ENCODE measurements at places on chromosomes 7 and 10. TPM values are rescaled to one million over a fixed set of nuclear protein-coding genes. Genes with fewer than 3 reads are reported as not detected.
A peak's percentile ranks its signal among the peaks of the same experiment; 100 is the strongest.

DNA sequence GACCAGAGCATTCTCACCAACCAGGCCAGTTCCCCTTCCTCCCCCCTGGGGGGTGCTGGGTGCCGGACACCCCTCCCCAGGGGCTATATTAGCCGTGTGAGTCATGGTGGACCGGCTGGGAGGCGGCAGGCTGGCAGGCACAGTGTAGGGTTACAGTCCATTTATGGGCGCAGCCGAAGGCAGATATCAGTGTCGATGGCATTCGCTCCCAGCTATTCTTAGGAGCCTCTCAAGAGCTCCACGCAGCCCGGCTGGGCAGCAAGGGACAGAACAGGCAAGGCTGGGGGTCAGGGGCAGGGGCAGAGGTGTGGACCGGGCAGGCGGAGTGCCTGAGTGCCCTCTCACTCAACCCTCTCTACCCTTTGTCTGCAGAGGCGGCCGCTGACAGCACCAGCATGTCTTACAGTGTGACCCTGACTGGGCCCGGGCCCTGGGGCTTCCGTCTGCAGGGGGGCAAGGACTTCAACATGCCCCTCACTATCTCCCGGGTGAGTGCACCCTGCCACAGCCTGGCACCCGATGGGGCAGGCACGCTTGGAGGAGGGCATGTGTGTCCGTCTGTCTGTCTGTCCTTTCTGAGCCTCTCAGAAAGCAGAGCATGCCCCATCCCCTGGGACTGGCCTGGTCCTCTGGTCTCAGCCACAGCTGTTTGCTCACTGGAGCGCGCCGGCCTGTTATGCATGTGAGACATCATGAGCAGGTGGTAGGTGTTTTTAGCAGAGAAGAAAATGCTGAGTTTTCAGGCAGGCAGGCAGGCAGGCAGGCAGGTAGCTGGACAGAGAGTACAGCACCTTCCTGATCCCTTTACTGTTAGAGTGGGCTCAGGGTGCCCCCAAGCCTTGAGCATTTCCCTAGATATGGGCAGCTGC, at the start of gene LDB3:
LDB3 (plus strand) TSS at position 215 of the 869 bp plus-strand sequence; CDS start at position 396, 181 bp downstream.
- H3K4me3 ChIP-seq = peak within 1 kb of the TSS; percentile 52
- DNase-seq = no peak
- H3K27ac ChIP-seq = peak within 1 kb of the TSS; percentile 86
- H3K36me3 ChIP-seq = no peaks in the 10 kb centered on the region
- no peaks in the 10 kb centered on the region for H3K27me3 ChIP-seq

Gene MKX
- 19.2 TPM for total RNA-seq

Gene PNLIPRP2
- not detected for total RNA-seq

- no peaks in the 10 kb centered on the region for H3K4me1 ChIP-seq
- H3K27ac ChIP-seq = no peak overlapping the region
- DNase-seq = no peak
- no peak overlapping the region for H3K4me3 ChIP-seq
- H3K27me3 ChIP-seq = no peaks in the 10 kb centered on the region
Measured at GRCh38 chr10:24128066-24128730, 80.7 kb upstream of the KIAA1217 start.

Gene ANKRD2
- total RNA-seq = 1.6 TPM

Gene AKR1C8
- total RNA-seq = not detected

DNA sequence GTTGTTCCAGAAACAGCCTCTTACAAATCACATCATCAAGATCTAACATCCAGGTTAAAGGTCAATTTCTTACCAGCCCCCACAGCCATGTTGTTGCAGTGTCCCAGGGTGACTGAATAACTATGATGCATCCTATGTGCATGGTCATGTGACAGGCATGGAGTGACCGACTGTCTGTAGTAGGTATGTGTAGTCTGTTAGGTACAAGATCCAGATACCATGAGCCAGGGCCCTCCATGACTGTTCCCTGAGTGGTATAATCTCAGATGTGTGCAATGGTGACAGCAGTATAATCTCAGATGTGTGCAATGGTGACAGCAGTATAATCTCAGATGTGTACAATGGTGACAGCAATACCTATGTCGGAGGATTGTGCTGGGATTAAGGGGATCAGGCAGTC, 8.8 kb downstream of the CDHR3 start:
- no peaks in the 10 kb centered on the region for H3K36me3 ChIP-seq
- no peak overlapping the region for H3K4me3 ChIP-seq
- no peak for DNase-seq
- peak overlapping the region; percentile 38 for H3K27ac ChIP-seq
- H3K27me3 ChIP-seq = no peaks in the 10 kb centered on the region

Gene CCDC201
- not detected for total RNA-seq

- no peak overlapping the region for H3K27ac ChIP-seq
- DNase-seq = no peak
- H3K4me3 ChIP-seq = no peak overlapping the region
- H3K4me1 ChIP-seq = peaks cover 25% of the 10 kb centered on the region
- peaks cover 42% of the 10 kb centered on the region for H3K36me3 ChIP-seq
- no peaks in the 10 kb centered on the region for H3K27me3 ChIP-seq
Measured at GRCh38 chr7:896346-897075, 20.2 kb downstream of the GET4 start.

DNA sequence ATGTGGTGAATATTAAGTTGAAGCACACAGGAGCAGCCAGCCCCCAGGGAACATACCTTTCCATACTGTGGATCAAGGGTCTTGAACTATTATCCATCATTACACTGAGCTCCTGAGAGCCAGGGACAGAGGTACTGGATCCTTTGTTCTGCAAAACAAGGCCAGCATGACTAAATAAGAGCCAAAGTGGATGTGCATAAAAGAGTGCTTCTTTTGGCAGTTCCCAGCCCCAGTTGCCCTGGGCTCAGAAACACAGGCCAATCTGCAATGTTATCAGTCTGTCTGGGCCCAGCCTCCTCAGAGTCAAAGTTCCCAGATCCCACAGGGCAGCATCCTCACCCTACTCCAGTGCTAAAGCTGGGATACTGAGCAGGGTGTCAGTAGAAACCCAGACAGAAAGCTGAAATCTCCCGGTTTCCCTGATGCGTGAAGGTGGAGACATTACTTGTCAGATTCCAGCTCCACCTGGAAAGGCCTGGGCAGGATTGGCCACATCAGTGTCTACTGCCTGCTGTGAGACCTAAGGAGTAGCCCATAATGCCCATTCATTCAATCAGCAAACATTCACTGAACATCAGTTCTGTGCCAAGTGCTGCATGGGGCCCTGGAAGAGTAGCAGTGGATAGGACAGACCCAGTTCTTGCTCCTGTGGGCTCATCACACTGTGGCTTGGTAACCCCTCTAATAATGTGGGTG, 342.7 kb downstream of the CXCL12 start:
- H3K4me3 ChIP-seq = no peak overlapping the region
- no peak for DNase-seq
- no peaks in the 10 kb centered on the region for H3K36me3 ChIP-seq
- H3K4me1 ChIP-seq = peaks cover 22% of the 10 kb centered on the region

Gene KLF14
- total RNA-seq = not detected

DNA sequence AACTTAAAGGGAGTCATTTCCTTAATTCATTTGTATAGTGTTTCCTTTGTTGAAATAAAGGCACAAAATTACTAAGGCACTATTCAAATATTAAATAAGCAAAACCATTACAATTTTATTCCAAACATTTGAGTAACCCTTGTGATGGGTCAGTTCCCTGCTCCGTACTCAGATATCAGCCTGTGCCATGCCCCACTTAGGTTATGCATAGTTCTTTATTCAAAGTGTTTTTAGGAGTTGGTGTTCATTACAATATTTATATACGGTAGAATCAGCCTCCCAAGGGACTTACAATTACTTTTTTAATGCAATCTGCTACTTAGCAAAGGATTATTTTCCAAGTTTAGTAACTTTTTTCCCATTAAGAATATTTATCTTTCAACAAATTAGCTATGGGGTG, 119.3 kb upstream of the SEMA3D start:
- H3K4me1 ChIP-seq = no peaks in the 10 kb centered on the region
- no peaks in the 10 kb centered on the region for H3K36me3 ChIP-seq
- no peaks in the 10 kb centered on the region for H3K27me3 ChIP-seq
- no peak for DNase-seq
- H3K27ac ChIP-seq = no peak overlapping the region
- no peak overlapping the region for H3K4me3 ChIP-seq

DNA sequence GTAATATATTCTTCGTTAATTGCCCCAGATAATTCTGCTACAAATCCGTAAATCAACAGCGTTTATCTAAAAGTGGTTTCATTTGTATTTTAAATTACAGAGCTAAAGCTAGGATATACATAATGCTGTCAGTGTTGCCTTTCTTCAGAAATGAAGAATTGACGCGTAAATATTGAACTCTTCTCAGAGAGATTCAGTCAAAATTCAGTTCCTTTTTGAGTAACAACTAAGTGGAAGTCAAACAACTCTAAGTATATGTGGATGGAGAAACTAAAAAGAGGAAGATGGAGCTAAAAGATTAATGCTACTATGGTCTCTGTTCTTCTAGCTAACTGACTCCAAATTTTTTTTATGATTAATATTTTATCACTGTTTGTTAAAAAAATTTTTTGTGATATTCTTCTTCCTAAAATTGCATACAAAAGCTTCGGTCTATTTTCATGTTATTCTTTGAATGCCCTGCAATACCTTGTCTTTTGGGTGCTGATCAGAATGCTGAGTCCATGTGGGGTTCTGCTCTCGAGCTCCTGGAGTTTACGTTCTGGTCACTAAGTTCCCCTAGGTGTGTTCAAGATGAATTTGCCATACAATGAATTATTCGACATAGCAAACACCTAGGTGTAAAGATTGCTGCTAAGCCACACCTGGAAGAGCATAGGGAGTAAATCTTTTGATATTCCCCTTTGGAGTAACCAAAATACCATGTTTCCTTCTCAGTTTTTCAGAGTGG, 20.7 kb downstream of the MDFIC start:
- H3K27ac ChIP-seq = no peak overlapping the region
- peaks cover 5% of the 10 kb centered on the region for H3K36me3 ChIP-seq
- peaks cover 5% of the 10 kb centered on the region for H3K4me1 ChIP-seq
- no peaks in the 10 kb centered on the region for H3K27me3 ChIP-seq
- no peak for DNase-seq

DNA sequence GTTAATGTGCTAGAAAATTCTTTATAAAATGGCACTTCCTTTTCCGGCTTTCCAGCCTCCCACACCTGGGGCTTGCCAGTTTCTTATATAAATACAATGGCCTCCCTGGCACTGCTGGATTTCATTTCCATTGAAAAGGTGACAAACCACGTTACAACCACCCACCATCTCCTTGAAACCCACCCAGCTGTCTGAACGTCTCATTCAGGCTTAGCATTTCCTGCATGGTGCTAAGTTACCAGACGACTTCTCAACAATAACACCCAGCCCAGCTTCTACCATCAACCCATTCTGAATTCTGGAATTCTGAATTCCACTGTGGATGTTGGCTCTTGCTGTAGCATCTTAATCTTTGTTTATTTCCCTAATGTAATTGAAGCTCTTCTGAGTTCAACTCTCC, 499.8 kb upstream of the CELF2 start:
- no peaks in the 10 kb centered on the region for H3K27me3 ChIP-seq
- H3K27ac ChIP-seq = no peak overlapping the region
- no peak overlapping the region for H3K4me3 ChIP-seq

- H3K27me3 ChIP-seq = no peaks in the 10 kb centered on the region
- peak overlapping the region; percentile 32 for H3K27ac ChIP-seq
- peak overlapping the region; percentile 38 for H3K4me3 ChIP-seq
- H3K4me1 ChIP-seq = peaks cover 33% of the 10 kb centered on the region
- DNase-seq = no peak
Measured at GRCh38 chr10:51224671-51225161, 150.4 kb downstream of the PRKG1 start.

- H3K4me3 ChIP-seq = no peak overlapping the region
- H3K4me1 ChIP-seq = peaks cover 12% of the 10 kb centered on the region
- no peak for DNase-seq
Measured at GRCh38 chr7:75623390-75624133, 115.2 kb downstream of the HIP1 start.

Gene IQUB
- total RNA-seq = 13.3 TPM

DNA sequence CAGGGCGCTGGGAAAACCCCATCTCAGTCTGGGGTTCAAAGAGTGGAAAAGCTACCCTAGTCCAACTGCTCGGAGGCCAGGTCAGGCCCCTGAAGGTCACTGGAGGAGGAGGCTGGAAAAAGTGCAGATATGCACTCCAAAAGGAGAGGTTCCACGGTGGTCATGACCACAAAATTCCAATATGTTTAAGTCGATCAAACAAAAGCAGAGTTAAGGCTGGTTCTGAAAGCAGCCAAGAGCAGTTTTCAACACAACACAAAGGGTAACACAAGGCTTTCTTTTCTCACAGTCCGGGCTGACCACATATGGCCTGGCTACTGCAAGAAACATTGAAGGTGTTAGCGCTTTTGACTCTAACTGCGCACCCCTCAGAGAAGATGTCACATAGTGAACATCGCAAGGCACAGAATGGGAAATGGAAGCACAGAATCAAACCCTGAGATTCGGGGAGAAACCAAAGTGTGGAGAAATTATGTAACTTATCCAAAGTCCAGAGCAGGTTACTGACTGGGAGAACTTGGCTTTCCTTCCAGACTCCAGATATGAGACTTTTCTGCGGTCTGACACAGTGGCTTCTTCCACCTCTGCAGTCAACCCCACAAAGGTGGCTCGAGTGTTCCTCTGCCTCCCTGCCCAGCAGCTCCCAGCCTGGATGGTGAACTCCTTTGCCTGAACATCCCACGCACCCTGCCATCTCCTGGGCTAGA, 1.3 kb upstream of the GRB10 start:
- H3K36me3 ChIP-seq = no peaks in the 10 kb centered on the region
- H3K4me1 ChIP-seq = peaks cover 68% of the 10 kb centered on the region
- H3K4me3 ChIP-seq = no peak overlapping the region
- no peak for DNase-seq
- H3K27ac ChIP-seq = no peak overlapping the region
- H3K27me3 ChIP-seq = no peaks in the 10 kb centered on the region

Gene DOCK1
- total RNA-seq = 54.8 TPM

GRCh38 chr7:36448781-36449379, 59.2 kb downstream of the ANLN start:
- no peaks in the 10 kb centered on the region for H3K36me3 ChIP-seq
- H3K4me1 ChIP-seq = no peaks in the 10 kb centered on the region

Gene UCN3
- total RNA-seq = not detected

DNA sequence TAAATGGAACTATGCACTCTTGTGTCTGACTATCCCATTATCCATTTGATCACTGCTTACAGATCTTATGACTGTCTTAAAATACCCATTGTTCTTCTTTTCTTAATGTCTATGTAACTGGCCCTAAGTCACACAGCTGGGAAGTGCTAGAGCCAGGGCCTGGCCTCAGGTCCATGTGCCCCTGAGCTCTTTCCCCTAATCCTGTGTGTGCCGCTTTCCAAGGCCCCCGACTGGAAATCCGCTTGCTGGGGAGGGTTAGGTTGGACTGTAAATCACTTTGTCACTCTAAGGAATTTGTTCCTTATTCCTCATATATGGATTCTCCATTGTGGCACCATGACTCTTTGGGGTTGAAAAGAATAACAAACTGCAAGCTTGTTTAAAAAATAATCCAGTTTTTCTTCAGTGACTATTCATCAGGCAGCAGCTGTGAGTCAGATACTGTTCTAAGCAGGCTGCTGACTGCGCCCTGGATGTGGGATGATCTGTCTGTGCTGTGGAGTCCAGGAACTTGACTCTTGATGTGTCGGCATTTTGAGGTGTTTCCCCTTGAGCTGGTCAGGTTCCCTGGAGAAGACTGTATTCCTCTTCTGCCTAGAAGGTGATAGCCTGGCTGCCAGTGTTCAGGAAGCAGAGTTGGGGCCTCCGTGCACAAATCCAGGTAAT, 236.3 kb downstream of the SDK1 start:
- DNase-seq = peak; percentile 72
- no peaks in the 10 kb centered on the region for H3K4me1 ChIP-seq
- no peaks in the 10 kb centered on the region for H3K36me3 ChIP-seq
- no peaks in the 10 kb centered on the region for H3K27me3 ChIP-seq
- H3K27ac ChIP-seq = no peak overlapping the region
- no peak overlapping the region for H3K4me3 ChIP-seq

- no peak for DNase-seq
- H3K36me3 ChIP-seq = no peaks in the 10 kb centered on the region
- no peak overlapping the region for H3K27ac ChIP-seq
- H3K27me3 ChIP-seq = peaks cover 32% of the 10 kb centered on the region
Measured at GRCh38 chr7:26507108-26507987, 215.7 kb downstream of the SNX10 start.

Gene IGF2BP3
- not detected for total RNA-seq

Measured in esophagus muscularis mucosa (tissue), 4 donors.